Left lobe of liver (tissue), 2 donors: ENCODE measurements at places on chromosomes 16 and 17.

DNA sequence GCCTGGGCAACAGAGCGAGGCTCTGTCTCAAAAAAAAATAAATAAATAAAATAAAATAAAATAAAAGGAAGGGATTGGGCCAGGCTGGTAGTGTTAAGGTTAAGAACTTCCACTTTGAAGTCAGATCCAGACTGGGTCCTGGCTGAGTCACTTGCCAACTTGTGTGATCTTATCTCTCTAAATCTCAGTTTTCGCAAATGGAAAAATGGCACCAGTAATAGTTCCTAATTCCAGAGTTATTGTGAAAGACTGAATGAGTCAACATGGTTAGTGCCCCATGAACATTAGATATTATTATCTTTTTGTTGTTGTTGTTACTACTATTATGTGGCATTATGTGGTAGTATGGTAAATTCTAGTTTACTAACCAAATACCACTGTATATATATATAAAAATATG lies 188.0 kb upstream of the AXIN2 start:
- DNase-seq: no peak

GRCh38 chr16:16774389-16774788 lies 395.4 kb downstream of the NPIPA7 start:
- no peak for DNase-seq

- DNase-seq: no peak
These were observed 81.8 kb upstream of the CCL2 start for GRCh38 chr17:34173241-34173640.

GRCh38 chr16:68091380-68092261 lies 6.5 kb downstream of the NFATC3 start:
- no peak for DNase-seq

DNA sequence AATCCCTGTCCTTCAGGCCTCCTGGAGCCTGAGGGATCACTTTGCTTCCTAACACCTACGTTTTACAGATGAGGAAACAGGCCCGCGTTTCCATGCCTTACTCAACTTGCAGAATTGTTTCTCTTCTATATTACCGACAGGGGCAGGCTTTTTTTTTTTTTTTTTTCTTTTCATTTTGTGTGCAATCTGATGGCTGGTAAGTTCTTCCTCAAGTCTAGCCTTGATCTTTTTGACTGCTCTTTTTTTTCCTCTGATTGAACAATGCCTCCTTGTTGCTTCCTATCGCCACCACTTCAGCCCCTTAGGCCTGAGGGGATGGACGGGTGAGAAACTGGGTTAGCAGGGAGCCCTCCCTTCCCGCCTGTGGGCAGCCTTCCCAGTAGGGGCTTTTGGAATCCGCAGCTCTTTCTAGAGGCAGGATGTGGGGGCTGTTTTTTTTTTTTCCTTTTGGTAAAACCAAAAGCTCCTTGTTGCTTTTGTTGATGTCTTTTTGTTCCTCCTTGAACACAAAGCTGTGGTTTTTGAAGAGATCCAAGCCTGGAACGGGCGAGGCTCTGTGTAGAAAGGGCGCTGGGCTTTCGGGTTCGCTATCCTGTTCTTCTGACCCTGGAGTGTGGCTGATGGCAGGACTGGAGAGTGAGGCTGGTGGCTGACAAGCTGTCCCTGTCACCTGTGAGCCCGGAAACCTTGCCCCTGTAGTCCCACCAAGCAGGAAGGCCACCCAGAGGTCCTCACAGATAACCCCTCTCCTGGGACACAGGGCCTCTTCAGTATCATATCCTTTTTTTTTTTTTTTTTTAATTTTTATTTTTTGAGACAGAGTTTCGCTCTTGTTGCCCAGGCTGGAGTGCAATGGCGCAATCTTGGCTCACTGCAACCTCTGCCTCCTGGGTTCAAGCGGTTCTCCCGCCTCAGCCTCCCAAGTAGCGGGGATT lies 14.0 kb downstream of the LASP1 start:
- DNase-seq: no peak

DNA sequence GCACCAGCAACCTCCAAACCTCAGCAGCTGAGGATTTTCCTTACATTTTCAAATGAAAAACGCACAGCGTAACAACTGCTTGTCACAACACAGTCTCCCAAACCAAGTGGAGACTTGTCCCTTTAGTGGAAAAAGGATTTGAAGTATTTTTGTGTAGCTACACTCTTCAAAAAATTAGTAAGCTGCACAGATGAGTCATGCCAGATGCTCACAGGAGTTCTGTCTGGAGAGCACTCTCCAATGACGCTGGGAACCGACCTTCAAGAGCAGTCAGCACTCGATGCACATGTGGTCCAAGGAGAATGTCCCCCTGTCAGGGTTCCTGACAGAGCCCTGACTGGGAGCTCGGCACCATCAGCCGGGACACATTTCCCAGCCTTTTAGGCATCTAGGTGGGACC lies 39.8 kb downstream of the MAP1LC3B start:
- DNase-seq: no peak

- DNase-seq: no peak
These were observed 985 bp upstream of the FZD2 start for GRCh38 chr17:44556166-44556831.

DNA sequence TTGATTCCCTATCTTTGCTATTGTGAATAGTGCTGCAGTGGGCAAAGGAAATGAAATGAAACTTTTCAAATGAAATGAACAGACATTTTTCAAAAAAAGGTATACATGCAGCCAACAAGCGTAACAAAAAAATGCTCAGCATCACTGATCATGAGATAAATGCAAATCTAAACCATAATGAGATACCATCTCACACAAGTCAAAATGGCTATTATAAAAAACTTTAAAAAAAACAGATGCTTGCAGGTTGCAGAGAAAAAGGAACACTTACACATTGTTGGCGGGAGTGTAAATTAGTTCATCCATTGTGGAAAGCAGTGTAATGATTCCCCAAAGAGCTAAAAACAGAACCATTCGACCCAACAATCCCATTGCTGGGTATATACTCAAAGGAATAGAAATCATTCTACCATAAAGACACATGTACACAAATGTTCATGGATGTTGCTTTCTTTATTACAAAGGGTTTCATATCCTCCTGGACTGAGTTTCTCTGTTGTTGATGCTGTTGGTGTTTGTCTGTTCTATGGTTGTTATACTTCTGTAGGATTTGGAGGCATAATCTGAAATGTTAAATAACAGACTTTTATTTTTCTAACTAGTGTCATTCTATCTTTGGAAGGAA lies 99.3 kb upstream of the SOX9 start:
- DNase-seq: no peak

GRCh38 chr16:65772134-65772732 lies 594.3 kb upstream of the CDH5 start:
- no peak for DNase-seq

DNA sequence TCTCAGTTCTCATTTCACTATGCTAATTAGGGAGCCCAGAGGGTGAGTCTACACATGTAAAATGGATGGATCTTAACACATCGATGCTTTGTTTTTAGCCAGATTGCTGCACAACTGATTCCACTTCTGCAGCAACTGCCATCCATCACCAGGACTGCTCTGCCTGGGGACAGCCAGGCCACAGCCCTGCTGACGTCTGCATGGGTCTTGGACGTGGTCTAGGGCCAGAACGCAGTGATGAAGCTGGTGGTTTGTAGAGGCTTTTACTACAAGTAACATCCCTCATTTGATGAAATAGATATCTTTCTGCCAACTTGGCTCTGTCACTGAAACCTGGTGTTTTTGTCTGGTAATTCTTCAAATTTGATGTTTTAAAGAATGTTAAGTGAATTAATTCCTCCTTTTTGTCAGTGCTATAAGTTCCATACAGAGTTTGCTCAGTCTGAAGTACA lies 50.6 kb downstream of the MARCHF10 start:
- no peak for DNase-seq

- DNase-seq: no peak
These were observed 69.3 kb downstream of the FTO start for GRCh38 chr16:53773150-53773846.

DNA sequence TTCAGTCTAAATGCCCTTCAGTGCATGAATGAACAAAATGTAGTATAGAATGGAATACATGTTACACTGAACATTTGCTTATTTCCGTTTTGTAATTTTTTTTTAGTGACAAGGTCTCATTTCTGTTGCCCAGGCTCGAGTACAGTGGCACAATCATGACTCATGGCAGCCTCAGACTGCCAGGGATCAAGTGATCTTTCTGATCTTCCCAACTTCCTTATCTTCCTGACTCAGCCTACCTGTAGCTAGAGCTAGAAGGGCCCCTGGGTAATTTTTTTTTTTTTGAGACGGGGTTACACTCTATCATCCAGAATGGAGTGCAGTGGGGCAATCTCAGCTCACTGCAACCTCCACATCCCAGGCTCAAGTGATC lies 7.3 kb upstream of the SLX4 start:
- no peak for DNase-seq

DNA sequence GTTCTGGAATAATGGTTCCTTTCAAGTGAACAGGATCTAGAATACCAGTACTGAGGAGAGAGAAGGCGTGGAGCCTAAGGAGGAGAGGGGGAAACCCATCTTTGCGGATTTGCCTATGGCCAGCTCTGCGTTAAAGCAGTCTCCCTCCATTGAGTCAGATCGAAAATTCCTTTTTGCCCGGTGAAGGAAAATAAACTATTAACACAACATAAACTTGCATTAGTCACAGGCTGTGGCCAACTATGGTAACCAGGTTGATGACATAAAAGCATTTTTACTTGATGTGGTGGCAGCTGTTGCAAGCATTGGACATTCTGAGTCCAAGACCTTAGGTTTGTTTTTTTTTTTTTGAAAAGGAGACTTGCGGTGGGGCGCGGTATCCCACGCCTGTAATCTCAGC lies 8.9 kb downstream of the LDAF1 start:
- DNase-seq: no peak

DNA sequence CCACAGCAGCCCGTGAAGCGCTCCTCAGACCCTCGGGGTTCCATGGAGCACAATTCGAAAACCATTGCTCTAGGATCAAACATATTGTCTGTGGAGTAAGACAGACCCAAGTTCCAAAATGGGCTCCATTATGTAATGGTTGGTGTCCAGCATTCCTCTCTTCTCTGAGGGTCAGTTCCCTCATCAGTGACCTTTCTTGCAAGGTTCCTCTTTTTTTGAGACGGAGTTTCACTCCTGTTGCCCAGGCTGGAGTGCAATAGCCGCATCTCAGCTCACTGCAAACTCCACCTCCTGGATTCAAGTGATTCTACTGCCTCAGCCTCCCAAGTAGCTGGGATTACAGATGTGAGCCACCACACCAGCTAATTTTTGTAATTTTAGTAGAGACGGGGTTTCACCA lies 28.4 kb downstream of the PLXDC1 start:
- no peak for DNase-seq

DNA sequence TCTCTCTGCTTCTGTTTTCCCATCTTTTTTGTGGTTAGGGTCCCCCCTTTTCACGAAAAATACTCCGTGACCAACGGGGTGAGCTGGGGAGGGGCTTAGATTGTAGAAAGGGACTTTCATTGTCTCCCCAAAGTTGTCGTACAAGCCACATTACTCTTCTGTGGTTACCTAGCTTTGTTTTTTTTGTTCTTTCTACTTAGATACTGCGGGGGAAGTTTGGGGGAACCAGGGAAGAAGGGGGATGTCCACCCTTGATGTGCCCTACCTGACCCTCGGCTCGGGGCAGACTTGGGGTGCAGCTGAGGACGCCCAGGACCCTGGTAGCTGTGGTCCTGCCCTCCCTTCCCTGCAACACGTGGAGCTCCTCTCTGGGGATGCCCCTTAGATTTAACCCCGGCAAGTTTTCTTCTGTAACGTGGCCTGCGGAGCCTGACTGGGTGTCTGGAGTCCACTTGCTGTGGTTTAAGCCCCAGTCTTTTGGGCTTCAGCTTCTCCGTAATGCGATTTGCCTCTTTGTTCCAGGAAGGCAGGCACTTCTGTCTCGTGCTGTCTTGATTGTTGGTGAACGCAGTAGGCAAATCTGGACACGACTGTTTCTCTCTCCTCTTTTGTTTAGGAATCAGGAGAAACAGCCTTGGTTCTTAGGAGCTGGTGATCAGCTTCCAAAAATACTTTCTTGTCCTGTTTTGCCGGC lies 892 bp downstream of the ABCC1 start:
- DNase-seq: no peak

DNA sequence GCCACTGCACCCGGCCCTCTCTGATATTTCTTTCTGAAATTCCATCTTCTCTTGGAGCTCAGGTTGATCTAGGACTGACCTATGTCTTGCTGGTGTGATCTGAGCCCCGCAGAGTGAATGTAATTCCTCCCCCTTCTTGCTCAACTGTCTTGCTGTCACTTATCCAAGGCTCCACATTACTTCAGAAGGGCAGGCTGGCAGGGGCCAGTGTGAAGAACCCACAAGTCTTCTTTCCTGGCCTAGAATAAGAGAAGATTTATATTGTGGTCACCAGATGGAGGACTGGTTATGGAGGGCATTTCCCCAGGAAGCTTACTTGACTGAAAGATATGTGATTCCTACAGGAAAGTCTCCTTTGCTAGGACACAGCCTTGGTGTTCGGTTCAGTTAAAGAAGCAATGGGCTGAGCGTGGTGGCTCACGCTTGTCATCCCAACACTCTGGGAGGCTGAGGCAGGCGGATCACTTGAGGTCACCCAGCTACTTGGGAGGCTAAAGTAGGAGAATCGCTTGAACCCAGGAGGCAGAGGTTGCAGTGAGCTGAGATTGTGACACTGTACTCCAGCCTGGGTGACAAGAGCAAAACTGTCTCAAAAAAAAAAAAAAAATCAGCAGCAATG lies 13.4 kb downstream of the ITGAL start:
- no peak for DNase-seq

DNA sequence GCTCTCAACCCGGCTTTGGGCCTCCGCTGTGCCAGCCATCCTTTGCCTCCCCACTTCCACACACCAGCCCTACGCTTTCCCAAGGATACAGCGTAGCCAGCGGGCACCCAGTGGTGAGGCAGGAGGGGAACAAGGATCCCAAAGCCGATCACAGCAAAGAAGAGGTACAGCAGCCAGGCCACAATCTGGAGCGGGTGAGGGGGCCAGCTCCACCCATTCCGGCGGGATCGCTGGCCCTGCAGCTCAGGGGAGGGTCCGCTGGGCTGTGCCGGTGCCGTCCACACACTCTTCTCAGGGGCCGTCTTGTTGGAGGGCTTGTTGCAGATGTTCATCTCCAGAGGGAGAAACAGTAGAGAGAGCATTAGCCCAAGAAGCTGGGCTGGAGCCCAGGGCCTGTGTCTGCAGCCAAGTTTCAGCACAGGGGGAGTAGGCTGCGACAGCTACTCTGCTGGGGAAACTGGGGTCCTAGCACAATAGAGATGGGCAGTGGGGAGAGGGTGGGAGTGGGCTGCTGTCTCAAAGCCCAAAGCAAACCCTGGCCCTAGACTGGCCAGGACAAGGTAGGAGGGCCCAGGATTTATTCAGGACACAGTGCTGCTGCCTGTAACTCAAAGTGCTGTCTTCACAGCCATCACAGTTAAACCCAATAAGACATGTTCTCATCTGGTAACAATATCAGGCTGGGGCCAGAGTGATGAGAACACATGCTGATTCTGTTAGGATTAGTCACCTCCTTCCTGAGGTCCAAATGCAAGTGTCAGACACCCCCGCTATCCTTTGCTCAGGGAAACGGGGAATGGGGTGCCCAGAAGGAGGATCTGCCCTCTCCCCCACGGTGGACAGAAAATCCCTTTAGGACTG lies 9.9 kb downstream of the ZDHHC1 start:
- DNase-seq: no peak
